ENCODE measurements at places on chromosomes 3 and 15.
A peak's percentile ranks its signal among the peaks of the same experiment; 100 is the strongest.

DNA sequence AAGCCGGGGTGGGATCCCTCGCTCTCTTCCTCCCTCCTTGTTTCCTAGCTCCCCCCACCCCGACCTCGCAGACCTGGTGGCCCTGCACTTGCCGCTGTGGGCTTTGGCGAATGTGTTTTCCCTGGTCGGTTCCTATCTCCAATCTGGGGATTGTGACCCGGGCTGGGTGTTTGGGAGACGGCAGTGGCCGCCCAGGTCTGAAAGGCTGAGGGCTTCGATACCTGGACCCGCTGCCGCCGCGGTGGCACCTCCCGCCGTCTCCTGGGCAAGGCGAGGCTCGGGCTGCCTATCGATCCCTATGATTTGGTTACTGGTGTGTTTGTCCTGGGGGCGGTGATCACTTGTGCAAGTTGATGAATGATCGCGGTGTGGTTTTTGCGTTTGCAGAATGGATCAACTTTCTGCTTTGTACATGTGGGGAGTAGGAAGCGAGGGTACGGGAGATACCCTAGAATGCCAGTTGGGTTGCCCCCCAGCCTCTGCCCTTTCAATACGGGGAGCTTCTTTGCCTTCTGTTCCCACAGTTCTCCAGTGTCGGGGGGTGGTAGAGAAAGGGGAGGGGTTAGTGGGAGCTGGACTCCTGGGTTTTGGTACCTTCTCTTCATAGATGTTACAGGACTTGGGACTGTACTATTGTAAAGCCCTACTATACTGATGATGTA is 3.0 kb downstream of the BBX start:
- DNase-seq = no peak

- DNase-seq = no peak
Observed at GRCh38 chr15:94893091-94893490, 661.7 kb downstream of the MCTP2 start.

DNA sequence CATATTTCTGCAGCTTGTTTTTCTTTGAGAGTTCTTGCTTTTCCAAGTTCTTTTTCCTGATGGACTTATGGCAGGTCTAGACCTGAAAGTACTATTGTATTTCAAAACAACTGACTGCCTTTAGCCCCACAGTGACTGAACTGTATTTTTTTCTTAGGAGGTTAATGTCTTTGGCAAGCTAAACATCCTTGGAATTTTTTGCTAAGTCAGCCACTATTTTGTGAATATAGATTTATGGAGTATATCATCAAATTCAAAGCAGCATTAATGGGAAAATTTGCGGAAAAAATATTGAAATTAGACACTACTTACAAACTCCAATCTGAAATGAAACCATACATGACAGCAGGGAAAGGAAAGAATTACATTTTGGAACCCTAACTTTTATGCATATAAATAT is 8.6 kb downstream of the PIK3CA start:
- DNase-seq = peak; percentile 12

GRCh38 chr15:68471541-68471940 is 39.6 kb upstream of the ITGA11 start:
- no peak for DNase-seq

- DNase-seq = no peak
Observed at GRCh38 chr3:54225841-54226528, 103.6 kb downstream of the CACNA2D3 start.
